ENCODE measurements at places on chromosomes 11 and 22.

- DNase-seq: no peak
These were observed 5.7 kb downstream of the CD6 start for GRCh38 chr11:60977224-60977623.

- no peak for DNase-seq
These were observed 548 bp downstream of the FDXACB1 start for GRCh38 chr11:111878385-111878848.

DNA sequence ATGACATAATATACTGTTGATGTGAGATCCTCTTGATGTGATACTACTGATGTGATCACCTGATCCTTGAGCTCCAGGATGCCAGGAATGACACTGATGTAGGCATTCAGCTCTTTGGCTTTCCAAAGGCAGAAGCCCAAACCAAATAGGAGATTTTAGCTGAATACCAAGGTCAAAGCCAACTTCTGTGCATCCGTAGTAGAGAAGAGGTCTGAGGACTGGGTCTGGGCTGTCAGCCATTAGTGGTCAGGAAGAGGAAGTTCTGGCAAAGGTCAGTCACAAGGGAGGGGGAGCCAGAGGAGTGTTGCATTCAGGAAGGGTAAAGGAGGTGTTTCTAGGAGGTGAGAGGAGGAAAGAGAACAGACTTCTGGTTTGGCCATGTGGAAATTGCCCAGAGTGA is 53.4 kb upstream of the PARVG start:
- no peak for DNase-seq

- DNase-seq: no peak
These were observed 16.0 kb downstream of the OVOL1 start for GRCh38 chr11:65802841-65803240.

DNA sequence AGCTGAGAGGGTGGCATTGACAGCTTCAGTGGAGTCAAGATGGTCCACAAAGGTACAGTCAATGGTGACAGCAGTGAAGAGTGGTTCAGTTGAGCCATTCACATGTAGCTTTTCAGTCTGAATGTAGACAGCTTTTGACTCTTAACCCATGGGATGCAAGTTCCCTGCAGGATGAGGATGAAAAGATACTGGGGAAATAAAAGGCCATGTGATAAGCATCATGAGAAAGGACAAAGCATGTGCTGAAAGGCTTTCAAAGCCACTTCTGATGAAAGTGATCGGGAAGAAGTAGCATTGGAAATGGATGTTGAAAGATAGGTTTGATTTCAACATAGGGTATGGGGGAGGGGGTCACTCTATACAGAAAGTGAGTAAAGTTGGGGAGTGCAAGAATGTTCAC is 182.9 kb downstream of the ETS1 start:
- DNase-seq: no peak

GRCh38 chr11:123700772-123701171 is 40.7 kb downstream of the ZNF202 start:
- DNase-seq: no peak

DNA sequence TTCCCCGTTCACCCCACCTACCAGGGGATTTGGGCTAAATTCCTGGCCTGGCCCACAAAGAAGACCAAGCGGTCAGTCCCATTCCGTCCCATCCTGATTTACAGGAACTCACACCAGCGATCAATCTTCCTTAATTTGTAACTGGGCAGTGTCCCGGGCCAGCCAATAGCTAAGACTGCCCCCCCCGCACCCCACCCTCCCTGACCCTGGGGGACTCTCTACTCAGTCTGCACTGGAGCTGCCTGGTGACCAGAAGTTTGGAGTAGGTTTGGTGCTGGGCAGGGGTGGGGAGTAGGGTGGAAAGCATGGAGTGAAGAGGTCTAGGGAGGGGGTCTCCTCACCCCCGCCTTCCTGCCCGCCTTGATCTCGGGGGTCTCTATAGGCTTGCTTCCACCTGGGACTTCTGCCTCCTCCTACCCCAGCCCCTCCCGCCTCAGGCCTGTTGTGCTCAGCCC is at the start of gene SERPING1:
TSS of gene SERPING1 (plus strand) at position 225 of the 455 bp plus-strand sequence. CDS start 586 bp downstream, outside the sequence.
- no peak for DNase-seq

- DNase-seq: no peak
These were observed 41.1 kb downstream of the BMAL1 start for GRCh38 chr11:13318498-13319295.

- no peak for DNase-seq
These were observed 11.0 kb upstream of the BLID start for GRCh38 chr11:122127020-122127419.

GRCh38 chr11:112377946-112378345 is 117.3 kb upstream of the PLET1 start:
- DNase-seq: no peak

DNA sequence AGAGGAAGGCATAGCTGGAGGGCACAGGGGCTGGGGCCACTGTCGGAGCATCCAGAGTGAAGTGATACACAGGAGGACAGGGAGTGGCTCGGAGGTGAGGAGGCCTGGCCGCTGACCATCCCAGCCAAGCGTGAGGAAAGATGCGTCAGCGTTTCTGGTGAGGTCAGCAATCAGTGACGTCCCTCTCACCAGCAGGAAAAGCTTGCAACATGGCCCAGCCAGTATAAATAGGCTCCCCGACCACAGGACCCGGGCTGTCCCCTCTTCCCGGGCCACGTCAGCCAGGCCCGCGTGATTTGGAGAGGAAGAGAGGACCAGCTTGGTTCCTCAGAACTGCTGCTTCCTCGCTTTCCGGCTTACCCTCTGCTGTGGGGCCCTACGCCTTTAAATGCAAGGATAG is 4.2 kb upstream of the OSM start:
- DNase-seq: no peak

Measured in nucleus accumbens (tissue), 56 donors.